Anterior cingulate cortex (tissue), 58 donors: ENCODE measurements at places on chromosomes 13 and 19.

GRCh38 chr19:13825489-13826441 is 30.5 kb downstream of the ZSWIM4 start:
- no peak for DNase-seq

DNA sequence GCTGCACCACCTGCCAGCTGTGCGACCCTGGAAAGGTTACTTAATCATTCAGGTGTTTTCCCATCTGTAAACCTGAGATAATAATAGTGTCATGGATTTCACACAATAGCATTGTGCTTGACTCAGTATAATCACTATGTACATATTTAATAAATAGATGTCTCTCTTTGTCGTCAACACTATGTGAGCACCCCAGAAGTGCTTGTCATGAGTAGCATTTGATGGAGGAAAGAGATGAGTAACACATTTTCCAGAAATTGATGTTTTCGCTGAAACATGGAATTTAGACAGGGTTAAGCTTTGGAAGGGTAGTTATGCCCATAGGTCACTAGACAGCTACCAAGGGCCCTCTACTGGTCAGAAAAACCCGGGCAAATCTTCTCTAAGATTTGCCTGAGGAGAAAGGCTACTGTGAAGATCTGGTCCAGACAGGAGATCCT is 9.5 kb upstream of the MBNL2 start:
- DNase-seq = no peak

- no peak for DNase-seq
Observed at GRCh38 chr19:54731191-54731590, 6.9 kb downstream of the KIR3DL3 start.

- DNase-seq = no peak
Observed at GRCh38 chr13:21218351-21219035, 42.0 kb downstream of the MRPL57 start.

GRCh38 chr13:112684071-112684845 is 5.6 kb upstream of the ATP11A start:
- DNase-seq = no peak

DNA sequence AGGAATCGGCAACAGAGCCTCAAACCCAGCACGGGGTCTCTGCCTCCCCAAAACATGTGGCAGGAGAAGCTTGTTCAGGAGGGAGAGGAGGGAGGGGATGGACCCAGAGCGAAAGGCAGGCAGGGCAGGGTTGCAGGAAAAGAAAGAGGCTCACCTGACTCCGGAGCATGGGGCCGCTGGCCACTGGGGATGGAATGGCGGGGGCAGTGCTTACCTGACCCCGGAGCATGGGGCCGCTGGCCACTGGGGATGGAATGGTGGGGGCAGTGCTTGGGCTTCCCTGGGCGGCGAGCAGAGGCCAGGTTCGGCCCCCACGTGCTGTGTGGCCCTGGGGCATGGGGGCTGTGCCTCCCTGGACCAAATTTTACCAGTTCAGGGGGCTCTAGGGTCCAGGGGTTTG is 13.3 kb upstream of the CELF5 start:
- DNase-seq = no peak

- no peak for DNase-seq
Observed at GRCh38 chr13:29791508-29791907, 58.9 kb downstream of the UBL3 start.

GRCh38 chr19:29393915-29394460 is 131.8 kb upstream of the VSTM2B start:
- DNase-seq = no peak

GRCh38 chr13:108981407-108981806 is 352.0 kb downstream of the MYO16 start:
- no peak for DNase-seq

DNA sequence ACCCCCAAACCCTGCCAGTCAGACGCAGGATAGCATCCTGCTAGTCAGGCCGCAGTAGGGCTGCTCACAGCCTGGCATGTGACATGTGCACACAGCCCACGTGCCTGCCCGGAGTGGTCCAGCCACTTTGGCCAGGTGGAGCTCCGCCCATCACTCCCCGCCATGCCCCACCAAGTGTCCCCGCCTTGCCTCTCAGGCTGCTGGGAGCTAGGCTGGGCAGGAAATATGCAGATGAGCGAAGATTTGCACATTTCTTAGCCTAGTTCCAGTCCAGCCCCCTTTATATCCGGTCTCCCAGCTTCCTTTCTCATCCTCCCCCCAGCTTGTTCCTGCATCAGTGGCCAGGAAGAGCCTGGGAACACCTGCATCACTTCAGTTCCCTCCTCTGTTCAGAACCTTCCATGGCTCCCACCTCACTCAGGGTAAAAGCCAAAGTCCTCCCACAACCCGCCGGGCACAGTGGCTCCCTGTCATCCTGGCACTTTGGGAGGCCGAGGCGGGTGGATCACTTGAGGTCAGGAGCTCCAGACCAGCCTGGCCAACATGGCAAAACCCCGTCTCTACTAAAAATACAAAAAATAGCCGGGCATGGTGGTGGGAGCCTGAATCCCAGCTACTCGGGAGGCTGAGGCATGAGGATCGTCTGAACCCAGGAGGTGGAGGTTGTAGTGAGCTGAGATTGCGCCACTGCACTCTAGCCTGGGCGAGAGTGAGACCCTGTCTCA is 2.3 kb upstream of the DOCK6 start:
- no peak for DNase-seq

DNA sequence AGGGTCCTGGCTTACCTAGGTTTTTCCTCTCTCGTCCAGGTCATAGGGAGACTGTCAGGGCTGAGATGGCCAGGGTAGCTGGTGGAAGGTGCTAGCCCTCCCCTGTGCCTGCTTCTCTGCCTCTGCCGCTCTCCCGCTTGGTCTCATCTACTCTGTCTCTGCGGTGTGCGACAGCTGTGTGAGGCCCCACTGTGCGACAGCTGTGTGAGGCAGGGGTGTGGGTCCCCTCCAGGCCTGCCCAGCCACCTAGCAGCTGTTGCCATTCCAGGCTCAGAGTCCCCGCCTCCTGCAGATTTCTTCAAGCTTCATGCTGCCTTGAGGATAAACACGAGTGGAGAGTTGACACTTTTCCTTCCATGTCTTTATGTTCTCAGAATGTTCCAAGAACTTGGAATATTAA is 53.0 kb downstream of the ARHGEF7 start:
- no peak for DNase-seq

- no peak for DNase-seq
Observed at GRCh38 chr19:39110263-39110967, 15.2 kb upstream of the PAK4 start.

DNA sequence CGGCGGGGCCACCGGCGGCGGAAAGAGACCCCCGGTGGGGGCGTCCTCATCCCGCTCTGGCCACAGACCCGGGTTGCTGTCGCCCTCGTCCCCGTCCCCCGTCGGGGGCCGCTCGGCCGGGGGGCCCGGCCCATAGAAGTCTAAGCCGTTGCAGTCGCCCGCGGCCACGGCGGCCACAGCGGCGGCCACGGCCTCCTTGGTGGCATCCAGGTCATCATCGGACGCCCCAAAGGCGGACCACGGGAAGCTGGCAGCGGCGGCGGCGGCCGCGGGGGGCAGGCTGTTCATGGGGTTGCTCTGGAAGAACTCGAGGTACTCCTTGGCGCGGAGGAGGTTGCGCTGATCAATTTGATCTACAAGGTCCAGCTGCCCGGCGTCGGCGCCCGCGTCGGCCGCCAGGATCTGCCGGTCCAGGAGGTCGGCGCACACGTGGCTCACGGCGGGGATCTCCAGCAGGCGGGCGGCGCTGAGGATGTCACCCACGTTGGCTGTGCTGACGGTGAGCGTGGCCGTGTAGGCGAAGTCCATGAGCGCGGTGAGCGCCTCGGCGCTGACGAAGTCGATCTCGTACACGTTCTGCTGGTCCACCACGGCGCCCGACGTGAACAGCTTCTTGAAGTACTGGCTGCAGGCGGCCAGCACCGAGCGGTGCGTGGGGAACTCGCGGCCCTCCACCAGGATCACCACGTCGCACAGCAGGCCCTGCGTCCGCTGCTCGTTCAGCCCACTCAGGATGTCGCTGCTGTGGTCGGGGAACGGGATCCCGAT is 12.1 kb downstream of the ZBTB7A start:
- DNase-seq = no peak

- DNase-seq = peak; percentile 8
Observed at GRCh38 chr19:16355293-16356043, 30.8 kb downstream of the KLF2 start.
